ENCODE measurements at places on chromosomes 11 and 22.

GRCh38 chr11:83318931-83319330, 32.8 kb upstream of the CCDC90B start:
- DNase-seq = no peak

DNA sequence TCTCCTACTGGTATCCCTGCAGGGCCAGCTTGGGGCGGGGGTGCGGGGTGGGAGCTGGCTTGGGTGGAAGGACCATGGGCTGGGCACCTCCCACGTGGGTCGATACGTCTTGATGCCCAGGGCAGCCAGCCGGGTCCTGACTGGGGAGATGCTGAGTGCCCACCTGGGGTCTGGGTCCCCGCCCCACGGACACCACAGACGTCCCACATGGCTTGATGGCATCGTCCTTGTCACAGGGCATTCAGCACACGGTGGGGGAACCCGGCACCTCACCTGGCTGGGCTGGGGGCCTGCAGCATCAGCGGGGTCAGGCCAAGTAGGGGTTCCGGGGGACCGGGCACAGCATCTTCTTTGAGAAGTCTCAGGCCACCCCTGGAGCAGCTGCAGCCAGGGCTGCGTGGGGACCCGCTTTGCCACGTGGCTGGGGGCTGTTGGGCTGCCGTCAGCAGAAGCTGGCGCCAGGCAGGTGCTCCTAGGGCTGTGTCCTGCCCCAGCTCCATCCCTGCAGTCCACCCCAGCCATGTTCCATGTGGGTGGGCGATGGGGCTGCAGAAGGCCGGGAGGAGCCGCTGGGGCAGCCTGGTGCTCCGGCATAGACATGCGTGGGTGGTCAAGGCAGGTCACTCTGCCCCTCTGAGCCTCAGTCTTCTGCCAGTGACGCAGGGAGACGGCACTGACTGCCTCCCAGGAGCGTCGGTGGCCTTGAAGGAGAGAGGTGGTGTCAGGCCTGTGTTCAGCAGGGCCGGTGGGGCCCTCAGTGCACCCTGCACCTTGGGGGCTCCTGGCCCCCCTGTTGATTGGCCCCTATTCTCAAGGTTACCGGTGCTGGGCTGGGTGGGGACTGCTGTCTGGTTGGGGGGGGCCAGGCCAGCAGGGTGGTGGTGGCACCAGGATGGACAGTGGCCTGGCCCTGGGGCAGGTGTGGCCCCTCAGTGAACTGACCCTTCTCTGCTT, 8.4 kb downstream of the SELENOO start:
- DNase-seq = no peak

GRCh38 chr11:61697078-61697502, 16.9 kb downstream of the DAGLA start:
- no peak for DNase-seq

GRCh38 chr11:114776956-114777355, 98.6 kb downstream of the NXPE2 start:
- no peak for DNase-seq

DNA sequence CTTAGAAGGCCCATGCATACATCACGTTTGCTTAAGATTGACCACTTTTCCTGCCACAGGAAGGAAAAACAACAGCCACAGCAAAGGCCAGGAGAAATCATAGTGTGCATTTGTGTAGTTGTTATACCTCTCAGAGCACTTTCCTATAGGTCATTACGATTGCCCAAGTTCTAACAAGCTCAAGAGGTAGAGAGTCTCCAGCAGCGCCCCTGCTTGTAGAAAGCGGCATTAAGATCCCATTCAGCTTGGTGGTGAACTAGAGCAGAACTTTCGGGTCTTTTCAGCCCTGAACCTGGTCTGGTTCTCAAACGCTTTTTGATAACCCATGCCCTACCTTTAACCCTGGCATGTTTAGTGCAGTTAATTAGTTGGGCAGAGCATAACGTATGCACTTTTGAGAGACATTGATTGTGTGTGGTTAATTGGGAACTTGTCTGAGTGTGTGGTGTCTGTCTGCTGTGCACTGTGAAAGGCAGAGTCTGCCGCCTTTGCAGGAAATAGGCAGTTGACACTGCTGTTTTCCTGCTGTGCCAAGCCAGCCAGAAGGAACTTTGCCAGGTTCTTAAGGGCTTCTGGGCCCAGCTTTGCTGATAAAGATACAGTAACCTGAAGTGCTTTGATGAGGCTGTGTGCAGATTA, 109.9 kb upstream of the CLMP start:
- no peak for DNase-seq

DNA sequence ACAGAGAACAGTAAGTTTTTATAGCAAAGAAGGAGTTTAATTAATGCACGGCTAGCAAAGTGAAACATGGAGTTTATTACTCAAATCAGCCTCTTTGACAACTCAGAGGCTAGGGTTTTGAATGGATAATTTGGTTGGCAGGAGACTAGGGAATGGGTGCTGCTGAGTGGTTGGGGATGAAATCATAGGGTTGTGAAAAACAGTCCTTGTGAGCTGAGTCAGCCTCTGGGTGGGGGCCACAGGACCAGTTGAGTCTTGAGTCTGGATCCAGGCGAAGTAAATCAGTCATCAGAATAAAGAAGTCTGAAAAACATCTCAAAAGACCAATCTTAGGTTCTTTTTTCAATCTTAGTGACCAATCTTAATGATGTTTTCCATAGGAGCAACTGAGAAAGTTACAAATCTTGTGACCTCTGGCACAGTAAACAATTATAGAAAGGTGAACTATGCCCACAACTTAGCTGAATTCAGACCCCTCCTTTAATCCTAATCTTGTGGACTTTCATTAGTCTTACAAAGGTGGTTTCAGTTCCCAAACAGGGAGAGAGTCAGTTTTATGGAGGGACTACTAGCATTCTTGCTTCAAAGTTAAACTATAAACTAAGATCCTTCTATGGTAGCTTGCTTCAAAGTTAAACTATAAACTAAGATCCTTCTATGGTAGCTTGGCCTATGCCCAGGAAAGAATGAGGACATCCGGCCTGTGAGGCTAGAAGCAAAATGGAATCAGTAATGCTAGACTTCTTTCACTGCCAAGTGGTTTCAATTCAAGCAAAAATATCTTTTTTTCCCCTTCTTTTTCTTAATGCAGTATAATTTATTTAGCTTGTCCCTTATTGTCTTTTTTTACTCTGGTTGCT, 84.5 kb downstream of the AASDHPPT start:
- DNase-seq = no peak

GRCh38 chr22:23403152-23403719, 176.9 kb downstream of the IGLL1 start:
- no peak for DNase-seq

DNA sequence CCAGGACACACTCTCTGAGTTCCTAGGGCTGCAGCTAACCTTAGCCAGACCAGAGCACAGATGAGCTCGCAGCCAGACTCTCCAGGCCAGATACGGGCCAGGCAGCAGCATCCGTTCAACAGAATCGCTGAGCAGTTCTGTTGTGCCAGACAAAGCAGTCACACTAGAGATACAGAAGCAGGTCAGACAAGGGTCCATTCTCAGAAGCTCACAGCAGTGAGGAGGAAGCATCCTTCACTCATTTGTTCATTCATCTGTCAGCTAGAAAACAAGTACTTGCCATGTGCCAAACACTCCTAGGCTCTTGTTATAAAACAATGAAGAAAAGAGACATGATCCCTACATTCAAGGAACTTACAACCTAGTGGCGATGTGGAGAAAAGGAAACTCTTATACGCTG, 2.6 kb downstream of the LMO2 start:
- DNase-seq = no peak

- no peak for DNase-seq
Measured at GRCh38 chr22:27867085-27867952, 51.7 kb downstream of the PITPNB start.

GRCh38 chr11:16834384-16834783, 95.9 kb downstream of the C11orf58 start:
- DNase-seq = no peak

DNA sequence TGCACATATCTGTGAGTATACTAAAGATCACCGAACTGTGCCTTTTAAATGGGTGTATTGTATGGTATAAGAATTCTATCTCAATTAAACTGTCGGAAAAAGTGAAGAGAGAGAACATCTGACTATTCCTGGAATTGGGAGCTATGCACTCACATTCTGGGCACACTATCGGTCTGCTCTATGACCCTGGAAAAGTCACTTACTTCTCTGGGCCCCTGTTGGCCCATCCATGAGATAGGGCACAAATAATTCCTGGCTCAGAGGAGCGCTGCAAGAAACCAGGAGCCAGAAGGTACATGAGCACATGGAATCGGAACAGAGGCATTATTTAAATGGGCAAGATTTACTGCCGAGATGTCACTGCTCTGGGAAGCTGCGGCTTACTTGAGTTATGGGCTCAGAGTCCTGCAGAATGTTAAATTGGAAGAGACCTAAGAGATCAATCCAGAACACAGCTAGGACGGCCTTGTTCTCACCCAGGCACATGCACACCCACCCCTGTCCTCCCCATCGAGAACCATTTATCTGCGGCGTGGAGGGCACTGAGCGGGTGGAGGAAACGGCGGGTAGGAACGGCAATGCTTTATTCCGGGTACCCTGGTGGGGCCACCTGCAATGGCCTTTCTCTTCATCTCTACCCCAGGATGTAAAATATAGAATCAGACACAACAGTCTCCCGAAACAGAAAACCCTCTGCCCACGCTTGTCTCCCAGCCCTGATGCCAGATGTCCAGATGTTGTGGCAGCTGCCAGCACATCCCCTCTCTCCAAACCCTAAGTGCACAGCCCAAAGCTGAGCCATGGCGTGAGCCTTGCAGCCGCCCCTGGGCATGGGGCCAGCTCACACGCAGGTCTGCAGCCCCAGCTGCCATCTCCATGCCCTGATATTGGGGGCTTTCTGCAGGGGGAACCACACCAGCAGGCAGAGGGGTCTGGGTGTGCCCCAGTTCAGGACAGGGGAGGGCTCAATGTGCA, 142.4 kb downstream of the DSCAML1 start:
- DNase-seq = no peak

GRCh38 chr11:121841487-121842191, 274.4 kb downstream of the BLID start:
- DNase-seq = no peak

DNA sequence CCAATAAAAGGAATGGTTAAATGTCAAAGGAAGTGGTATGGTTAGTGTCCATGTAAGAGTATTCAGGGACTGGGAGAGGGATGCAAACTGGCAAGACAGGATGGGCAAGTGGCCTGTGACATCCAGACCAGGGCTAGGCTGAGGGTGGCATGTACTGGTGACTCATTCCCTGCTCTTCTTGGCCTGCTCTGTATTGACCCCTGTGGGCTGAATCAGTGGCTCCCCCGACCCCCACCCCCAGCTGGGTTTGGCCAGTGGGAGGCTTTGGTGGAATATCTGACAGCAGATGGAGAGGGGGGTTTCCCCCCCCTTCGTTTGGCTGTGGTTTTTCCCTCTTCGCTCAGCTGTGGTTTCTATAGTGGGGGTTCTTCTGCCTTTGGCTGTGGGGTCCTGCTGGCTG, 87.7 kb downstream of the CSNK2A3 start:
- DNase-seq = no peak

GRCh38 chr11:34395916-34396550, 38.2 kb upstream of the ABTB2 start:
- DNase-seq = no peak

GRCh38 chr22:47335460-47335859, 573.0 kb downstream of the TBC1D22A start:
- DNase-seq = no peak

- no peak for DNase-seq
Measured at GRCh38 chr22:17155941-17156340, 3.1 kb downstream of the HDHD5 start.

GRCh38 chr11:96072592-96072991, 148.7 kb upstream of the MTMR2 start:
- DNase-seq = no peak

- no peak for DNase-seq
Measured at GRCh38 chr11:35166369-35167360, 27.7 kb downstream of the CD44 start.

DNA sequence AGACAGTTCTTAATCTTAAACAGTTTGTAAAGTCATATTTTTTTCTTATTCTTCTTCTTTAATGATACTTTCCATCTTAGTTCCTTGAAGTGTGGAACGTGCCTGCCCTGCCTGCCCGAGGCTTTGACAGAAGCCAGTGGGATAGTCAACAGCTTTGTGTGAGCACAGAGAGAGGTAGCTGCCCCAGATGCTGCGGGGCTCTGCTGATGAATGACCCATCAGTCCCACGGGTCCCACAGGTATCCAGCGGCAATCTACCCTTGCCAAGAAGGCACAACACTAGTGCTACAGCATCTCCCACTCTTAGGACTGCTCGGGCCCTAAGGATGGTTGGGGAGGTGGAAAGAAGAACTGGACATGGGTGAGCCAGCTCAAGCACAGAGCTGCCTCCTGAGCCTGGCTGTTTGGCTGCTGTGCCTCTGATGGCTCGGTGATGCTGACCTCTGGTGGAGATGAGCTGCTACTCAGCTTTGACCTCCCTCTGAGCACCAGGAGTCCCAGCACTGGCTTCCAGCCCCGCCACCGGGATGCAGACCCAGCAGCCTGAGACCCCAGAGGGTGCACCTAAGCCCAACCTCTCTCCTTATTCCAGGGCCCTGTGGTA, 11.8 kb upstream of the APLNR start:
- no peak for DNase-seq

DNA sequence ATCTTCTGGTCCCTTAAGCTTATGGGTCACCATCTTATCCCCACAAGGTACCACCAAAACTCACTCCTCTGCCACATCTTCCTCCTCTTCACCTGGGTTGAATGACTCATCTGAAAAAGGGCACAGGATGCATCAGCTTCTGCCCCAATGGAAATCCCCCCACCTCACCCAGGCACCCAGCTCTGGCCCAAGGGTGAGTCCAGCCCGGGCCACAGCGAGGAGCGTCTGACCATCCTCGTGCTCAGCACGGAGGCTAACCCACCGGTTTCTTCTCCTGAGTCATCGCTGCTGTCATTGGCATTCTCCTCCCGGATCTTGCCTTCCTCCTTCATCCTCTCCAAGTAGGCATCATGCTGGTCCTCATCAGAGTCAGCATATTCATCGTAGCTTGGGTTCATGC, 5.3 kb upstream of the TNKS1BP1 start:
- DNase-seq = no peak

DNA sequence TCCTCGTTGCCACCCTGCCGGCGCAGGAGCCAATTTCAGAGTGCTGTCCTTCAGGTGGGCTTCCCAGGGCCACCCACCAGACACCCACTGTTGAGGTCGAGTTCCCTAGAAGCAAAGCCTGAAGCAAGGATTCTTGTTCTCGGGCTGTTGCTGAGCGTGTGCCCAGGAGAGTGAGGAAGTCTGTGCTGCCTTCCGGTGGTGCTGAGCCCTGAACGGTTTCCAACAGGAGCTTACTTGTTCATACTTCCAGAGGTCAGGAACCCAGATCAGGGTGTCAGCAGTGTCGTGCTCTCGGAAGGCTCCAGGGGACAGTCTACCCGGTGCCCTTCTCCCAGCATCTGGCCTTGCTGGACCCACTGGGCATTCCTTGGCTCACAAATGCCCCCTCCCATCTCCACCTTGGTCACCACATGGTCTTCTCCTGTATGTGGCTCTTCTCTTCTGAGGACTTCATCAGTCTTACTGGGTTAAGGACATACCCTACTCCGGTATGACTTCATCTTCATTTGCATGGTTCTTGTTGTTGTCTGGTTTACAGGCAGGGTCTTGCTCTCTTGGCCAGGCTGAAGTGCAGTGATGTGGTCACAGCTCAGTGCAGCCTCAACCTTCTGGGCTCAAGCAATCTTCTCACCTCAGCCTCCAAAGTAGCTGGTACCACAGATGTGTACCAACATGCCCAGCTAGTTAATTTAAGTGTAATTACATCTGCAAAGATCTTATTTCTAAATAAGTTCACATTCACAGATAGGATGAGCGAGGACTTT, 11.2 kb downstream of the SLC25A1 start:
- DNase-seq = no peak

All from stimulated activated CD4-positive, alpha-beta T cell treated with anti-CD3 and anti-CD28 coated beads, Interleukin-15, amount 100 ng/mL, for 1 hour (primary cell).